CD4-positive, alpha-beta T cell treated with Interleukin-4 for 1 hour (primary cell): ENCODE measurements at places on chromosomes 13 and 19.

DNA sequence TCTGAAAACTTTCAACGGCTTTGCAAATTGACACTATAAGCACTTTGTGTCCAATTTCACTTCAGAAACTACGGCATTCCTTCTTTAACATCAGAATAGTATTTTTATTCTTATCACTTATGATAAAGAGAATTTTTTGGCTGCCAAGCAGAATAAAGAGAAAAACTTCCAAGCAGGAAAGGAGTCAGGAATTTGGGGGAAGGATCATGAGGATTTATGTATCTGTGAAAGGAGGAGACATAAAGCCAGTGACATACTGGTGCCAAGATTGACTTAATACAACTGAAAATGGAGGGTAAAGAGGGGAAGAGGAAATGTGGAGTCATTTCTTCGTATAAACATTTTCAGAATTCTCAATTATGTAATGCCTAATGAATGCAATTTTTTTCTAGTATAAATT, 94.7 kb downstream of the RBM26 start:
- no peak for DNase-seq

DNA sequence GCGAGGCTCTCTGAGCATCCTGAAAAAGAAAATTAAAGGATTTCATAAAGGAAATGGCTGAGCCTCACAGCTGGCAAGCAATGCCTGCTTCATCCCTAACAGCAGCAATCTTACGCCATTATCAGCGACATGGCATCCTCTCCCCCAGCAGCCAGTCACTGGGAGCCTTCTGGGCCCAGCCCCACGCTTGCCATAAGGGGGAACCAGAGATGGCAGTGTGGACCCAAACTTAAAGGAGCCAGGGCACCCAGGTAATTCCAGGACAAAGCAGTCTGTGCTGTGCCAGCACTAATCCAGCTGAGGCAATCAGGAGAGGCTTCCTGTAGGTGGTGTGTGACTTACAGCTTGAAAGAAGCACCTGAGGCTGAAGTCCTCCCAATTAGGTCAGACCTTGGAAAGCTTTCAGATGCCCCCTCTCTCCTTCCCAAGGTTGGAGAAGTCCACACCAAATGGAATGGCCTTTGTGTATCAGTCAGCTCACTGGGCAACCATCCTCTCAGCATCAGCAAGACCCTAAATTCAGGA, 10.3 kb downstream of the VSTM2B start:
- no peak for DNase-seq

- DNase-seq = no peak
Observed at GRCh38 chr13:85724546-85725432, 74.4 kb downstream of the SLITRK6 start.

- no peak for DNase-seq
Observed at GRCh38 chr13:43058318-43058674, 34.9 kb downstream of the DNAJC15 start.

GRCh38 chr13:44422755-44423643, 49.4 kb downstream of the SERP2 start:
- DNase-seq = no peak

- DNase-seq = no peak
Observed at GRCh38 chr13:36965767-36966166, 33.4 kb downstream of the ALG5 start.

GRCh38 chr19:40831502-40832430, 18.5 kb downstream of the CYP2A6 start:
- no peak for DNase-seq

GRCh38 chr13:91148098-91148497, 199.4 kb upstream of the MIR17HG start:
- no peak for DNase-seq

- no peak for DNase-seq
Observed at GRCh38 chr19:41771410-41771809, 16.1 kb downstream of the CEACAM6 start.

GRCh38 chr19:41987141-41987860, 6.7 kb downstream of the ATP1A3 start:
- no peak for DNase-seq

DNA sequence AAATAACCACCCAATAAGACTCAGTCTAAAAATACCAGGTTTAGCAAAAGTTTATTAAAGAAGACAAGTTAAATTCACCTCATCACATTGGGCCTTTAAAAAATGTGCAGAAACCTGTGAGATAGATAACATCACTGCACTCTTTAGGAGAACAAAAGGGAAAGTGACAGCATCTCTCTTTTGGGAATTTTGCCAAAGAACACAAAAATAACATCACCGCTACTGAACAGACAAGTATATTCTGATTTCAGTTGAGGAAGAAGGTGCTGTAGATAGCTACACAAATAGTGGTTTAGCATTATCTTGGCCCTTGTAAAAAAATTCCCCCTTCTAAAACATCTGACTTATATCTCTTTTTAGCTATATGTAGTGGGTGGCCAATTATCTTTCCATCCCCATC, 244.7 kb downstream of the VWA8 start:
- no peak for DNase-seq

GRCh38 chr13:43333176-43333575, 309.8 kb downstream of the DNAJC15 start:
- no peak for DNase-seq

DNA sequence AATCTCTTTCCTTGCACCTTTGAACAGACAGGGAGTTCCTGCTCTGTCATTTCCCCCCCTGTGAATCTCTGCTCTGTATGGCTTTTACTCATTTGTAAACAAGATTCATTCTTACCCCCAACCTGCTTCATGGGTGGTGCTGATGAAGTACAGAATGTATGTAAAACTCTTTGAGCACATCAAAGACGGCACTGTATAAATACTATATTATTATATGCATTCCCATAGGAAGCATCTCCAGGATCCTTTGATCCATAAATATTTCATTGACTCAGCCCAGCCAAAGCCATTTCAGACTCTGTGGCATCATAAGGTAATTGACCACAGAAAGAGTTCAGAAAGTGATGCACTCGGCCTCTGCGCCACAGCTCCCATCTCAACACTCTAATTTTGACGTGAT, 208.7 kb downstream of the EFNB2 start:
- DNase-seq = no peak

GRCh38 chr19:40322951-40323615, 25.1 kb downstream of the C19orf47 start:
- no peak for DNase-seq

- peak; percentile 66 for DNase-seq
Observed at GRCh38 chr13:46170687-46171086, 11.3 kb downstream of the LCP1 start.

DNA sequence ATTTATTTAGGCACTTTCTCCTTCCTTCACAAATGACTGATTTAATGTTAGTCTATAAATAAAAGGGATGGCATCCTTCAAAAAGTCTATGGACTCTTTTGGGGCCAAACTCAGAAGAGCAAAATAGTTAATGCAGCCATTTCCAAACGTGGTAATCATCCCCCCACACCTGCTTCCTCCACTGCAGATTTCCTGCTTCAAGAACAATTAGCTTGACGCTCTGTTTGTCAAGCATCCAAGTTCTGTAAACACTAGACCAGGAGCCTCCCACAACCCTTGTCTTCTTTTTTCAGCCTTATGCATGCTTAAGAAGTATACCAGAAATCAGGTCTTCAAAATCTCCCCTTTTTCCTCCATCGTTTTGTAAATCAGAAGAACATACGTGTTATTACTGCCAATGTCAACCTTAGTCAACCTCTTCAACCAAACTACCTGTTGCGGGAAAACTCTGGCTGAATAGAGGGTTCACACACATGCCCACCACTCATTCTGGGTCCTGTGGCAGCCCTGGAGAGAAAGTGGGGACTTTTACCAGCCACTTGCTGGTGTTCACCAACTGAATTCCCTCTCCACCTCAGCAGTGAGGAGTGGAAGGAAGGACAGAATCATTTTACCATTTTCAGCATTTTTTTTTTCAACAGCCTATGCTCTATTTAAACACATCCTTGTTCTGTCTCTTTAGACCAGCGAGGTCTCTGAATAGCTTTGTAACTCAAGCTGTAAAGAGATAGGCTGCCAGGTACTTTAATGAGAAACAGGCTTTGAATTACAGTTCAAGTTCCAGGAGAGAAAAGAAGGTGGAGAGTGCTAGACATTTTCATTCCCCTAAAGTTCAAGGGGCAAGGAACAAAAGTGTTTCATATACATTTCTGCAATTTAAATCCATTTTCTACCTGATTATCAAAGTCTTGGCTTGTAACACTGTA, 39.1 kb downstream of the EFNB2 start:
- DNase-seq = no peak

GRCh38 chr19:39670998-39671397, 15.3 kb downstream of the LGALS16 start:
- DNase-seq = no peak

DNA sequence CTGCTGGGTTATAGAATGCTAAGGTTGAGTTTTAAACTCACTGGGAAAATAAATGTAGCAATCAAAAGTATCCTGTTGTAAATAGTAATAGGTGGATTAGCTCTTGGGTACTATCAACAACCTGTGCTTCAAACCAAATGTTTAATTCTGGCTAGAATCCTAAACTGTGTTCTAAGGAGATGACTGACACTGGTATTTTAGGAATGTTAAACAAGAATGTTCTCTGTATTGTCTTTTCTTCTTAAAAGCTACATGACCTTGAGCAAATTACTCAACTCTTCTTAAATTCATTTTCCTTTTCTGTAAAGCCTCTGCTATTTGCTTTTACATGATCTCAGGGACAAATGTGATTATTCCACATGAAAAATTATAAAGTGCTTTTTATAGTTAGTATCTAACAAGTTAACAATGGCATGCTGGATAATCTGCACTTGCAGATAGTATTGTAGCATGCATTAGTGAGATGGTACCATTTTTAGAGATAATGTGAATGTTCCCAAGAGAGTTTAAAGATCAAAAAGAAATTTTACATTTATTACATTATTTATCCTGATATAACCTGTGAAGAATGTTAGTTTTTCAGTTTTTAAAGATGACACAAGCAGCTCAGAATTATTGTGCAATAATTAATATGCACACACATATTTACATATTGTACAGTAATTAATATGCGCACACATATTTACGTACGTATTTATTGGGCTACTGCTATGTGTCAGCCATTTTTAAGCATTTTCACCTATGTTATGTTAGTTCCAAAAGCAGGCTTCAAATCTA, 13.6 kb upstream of the EPSTI1 start:
- no peak for DNase-seq

DNA sequence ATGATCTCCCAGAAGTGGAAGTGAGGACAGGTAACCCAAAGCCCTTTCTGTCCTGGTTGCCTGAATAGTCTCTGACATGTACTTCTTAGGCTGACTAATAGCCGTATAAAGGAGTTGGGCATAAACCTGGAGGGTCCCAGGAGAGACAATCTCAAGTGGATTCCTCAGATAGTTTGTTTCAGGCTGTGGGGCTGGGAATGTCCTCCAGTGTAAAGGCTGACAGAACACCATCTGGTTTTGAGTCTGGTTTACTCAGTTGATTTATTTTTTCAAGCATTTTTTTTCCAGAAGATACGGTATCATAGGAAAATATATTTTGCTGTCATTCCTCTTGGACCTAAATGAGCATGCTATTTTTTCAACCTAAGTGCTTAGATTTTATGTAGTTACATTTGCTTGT, 15.2 kb downstream of the HTR2A start:
- DNase-seq = no peak

GRCh38 chr13:98265692-98266551, 88.9 kb upstream of the RNF113B start:
- DNase-seq = no peak

DNA sequence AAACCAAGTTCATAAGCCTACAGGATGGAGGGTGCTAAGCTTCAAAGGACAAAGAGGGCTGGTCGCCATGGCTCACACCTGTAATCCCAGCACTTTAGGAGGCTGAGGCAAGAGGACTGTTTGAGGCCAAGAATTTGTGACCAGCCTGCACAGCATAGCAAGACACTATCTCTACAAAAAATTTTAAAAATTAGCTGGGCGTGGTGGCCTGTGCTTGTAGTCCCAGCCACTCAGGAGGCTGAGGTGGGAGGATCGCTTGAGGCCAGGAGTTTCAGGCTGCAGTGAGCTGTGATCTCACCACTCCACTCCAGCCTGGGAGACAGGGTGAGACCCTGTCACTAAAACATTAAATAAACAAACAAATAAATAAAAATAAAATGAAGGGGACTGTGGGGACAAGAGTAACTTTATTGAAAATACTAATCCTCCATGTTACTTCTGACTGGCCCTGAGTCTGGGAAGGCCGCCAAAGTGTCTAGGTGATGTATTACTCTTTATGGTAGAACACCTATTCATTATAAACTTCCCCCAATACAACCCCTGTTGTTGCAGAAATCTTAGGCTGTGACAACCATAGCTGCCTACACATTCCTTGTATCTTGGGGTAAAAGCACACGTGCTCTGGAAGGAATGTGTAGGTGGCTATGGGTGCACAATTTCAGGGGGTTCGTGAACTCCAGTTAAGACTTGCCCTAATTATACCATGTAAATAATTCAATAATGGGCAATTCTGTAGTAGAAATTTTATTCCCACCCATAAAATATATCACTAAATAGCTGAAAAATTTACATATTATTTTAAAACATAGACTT, 14.6 kb upstream of the URAD start:
- DNase-seq = no peak

DNA sequence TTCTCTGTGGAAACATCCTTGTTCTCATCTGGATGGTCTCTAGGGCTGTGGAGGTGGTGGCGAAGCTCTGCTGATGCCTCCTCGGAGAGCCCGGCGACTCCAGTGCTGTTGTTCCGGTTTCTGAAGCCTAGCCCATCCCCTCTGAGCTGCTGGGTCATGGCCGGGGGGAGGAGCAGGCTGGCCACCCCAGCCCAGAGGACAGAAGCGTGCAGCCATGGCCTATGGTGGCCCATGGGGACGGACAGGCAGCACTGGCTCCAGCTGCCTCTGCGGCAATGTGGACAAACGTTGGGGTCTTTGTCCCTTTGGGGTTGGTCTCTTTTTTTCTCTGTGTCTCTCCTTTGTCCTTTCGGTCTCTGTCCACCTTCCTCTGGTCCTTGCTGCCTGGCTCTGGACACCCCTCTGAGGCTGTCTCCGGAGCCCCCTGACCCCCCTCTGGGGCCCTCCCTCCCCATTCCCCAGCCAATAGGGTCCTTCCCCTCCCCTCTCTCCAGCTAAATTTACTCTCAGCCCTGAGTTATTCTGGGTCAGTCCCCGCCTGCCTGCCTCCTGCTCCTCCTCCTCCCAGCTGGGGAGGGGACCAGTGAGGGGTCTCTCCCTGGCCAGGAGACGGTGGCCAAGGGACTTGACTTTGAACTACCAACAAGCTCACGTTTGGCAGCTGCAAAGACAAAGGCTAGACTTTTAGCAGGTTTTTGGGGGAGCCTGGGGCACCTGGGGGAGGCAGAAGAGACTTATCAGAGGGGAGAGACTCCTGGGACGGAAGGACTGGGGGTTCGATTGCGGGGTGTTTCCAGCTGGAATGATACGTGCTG, at the start of gene HRC:
Gene HRC, minus strand, starts transcription at position 392 of the 815 bp plus-strand sequence. Its CDS starts 159 bp downstream, at position 233.
- DNase-seq = no peak
